ENCODE measurements at places on chromosomes 3 and 15. TPM values are rescaled to one million over a fixed set of nuclear protein-coding genes. Genes with fewer than 3 reads are reported as not detected.

GRCh38 chr3:188241072-188241471, 87.1 kb downstream of the LPP start:
- peaks cover 13% of the 10 kb centered on the region for H3K36me3 ChIP-seq
- H3K4me3 ChIP-seq: no peak overlapping the region
- H3K27ac ChIP-seq: peak overlapping the region; percentile 19
- no peak for DNase-seq

- peak; percentile 38 for DNase-seq
- no peak overlapping the region for H3K4me3 ChIP-seq
- H3K36me3 ChIP-seq: no peaks in the 10 kb centered on the region
- H3K27ac ChIP-seq: peak overlapping the region; percentile 11
- no peaks in the 10 kb centered on the region for H3K27me3 ChIP-seq
Observed at GRCh38 chr15:58521293-58521991, 89.7 kb downstream of the LIPC start.

DNA sequence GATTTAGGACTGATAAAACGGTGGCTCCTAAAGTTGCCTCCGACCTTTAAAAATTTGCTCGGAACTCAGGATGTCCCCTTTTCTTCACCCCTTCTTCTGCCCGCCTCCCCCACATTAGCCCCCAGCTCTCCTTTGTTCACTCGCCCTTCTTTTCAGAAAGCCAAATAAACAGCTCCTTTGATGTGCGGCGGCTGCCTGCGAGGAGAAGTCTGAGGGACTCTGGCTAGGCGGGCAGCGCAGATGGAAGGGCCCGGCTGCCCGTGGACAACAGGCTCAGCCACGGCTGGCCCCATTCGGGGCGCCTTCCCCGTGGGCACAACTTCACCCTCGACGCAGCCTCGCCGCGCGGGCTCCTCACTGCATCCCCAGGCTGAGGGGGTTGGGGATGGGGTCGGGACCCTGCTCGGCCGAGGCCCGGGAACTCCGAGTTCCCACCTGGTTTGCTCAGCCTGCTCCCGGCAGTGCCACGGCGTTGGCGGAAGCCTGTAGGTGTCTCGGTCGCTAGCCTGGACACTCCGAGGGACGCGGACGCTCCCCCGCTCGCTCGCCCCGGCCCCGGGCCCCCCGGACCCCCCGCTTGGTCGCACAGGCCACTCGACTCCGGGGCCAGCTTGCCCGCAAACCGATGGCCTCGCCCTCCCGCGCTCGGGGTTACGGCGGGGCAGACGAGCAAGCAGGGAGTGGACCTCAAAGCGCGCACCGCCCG, 897 bp upstream of the TLE3 start:
- H3K36me3 ChIP-seq: no peaks in the 10 kb centered on the region
- H3K27me3 ChIP-seq: no peaks in the 10 kb centered on the region
- peak overlapping the region; percentile 53 for H3K4me3 ChIP-seq
- peak overlapping the region; percentile 91 for H3K27ac ChIP-seq
- H3K4me1 ChIP-seq: peaks cover 63% of the 10 kb centered on the region

SLC27A2 gene
- not detected for total RNA-seq

GRCh38 chr3:33071181-33071580, 25.8 kb downstream of the GLB1 start:
- DNase-seq: no peak
- peaks cover 67% of the 10 kb centered on the region for H3K36me3 ChIP-seq
- no peak overlapping the region for H3K27ac ChIP-seq
- H3K4me1 ChIP-seq: peaks cover 4% of the 10 kb centered on the region
- no peak overlapping the region for H3K4me3 ChIP-seq

KIF9 gene
- 8.7 TPM for total RNA-seq
